ENCODE measurements at places on chromosomes 4 and X.

- no peak for DNase-seq
Observed at GRCh38 chr4:2408401-2408958, 10.0 kb downstream of the ZFYVE28 start.

GRCh38 chr4:41285864-41286235 lies 29.1 kb downstream of the UCHL1 start:
- no peak for DNase-seq

DNA sequence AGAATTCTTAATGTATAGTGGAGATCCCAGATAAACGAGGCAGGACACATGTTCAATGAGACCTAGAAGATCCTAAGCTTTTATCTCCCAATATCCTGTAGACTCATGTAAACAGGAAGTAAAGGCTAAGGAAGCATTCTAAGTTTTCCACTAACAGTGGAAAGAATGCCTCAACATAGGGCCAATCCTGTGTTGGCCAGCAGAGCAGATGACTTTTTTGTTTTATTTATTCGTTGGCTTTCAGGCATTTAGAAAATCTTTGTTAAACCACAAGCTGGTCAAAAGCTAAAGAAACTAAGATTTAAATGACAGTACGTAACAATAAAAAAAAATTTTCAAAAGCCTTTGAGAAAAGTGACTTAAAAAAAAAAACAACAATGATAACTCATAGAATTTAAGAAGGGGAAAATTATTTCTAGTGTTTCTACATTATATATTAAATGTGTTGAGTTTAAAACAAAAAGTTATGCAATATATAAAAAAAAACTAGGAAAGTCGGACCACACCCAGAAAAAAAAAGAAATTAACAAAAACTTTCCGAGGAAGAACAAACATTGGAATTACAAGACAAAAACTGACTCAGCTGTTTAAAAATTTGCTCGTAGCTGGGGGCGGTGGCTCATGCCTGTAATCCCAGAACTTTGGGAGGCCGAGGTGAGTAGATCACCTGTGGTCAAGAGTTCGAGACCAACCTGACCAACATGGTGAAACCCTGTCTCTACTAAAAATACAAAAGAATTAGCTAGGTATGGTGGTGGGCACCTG lies 759.3 kb downstream of the FSTL5 start:
- DNase-seq, result no peak

GRCh38 chr4:48247142-48247877 lies 22.3 kb downstream of the TEC start:
- DNase-seq, result no peak

DNA sequence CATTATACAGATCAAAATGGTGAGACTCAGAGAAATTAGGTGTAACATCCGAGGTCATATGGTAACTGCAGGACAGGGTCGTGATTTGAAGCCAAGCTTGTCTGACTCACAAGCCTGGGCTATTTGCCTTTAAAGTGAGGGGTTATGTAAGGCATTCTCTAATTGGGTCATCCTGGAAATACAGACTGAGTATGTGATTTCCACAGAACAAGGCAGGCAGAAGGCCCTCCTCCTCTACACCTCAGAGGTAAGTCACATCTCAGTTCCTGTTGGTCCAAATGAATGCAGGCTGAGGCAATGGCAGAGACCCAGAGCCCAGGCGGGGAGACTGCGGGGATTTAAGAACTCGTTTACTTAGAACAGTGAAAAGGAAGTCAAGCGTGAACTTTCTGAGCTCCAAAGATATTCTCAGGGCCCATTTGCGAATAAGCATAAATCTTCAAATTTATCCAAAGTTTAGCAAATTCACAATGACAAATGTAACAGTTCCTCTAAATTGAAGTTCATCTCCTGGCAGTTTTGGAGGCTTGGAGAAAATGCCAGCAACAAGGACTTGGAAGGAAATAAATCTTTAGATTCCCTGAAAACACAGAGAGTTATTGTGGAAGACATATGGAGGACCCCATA lies 153.3 kb downstream of the LDB2 start:
- no peak for DNase-seq

GRCh38 chrX:34300871-34301270 lies 168.8 kb upstream of the FAM47A start:
- no peak for DNase-seq

DNA sequence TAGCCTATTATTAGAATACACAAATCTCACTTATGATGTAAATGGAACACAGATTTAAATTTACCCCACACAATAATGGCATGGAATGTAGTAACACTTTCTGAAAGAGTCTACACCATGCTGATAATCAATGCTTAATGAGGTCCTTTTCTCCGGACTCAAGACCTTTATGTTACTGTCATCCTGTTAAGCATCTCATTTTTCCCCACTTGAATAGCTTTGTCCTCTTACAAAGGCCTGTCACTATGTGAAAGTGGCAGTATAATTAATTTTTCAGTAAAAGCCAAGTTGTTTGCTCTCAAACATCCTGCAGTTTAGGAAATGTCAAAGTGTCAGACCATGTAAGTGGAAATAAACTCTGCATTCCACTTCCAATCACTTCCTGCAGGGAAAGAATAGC lies 96.4 kb downstream of the GPC3 start:
- no peak for DNase-seq

DNA sequence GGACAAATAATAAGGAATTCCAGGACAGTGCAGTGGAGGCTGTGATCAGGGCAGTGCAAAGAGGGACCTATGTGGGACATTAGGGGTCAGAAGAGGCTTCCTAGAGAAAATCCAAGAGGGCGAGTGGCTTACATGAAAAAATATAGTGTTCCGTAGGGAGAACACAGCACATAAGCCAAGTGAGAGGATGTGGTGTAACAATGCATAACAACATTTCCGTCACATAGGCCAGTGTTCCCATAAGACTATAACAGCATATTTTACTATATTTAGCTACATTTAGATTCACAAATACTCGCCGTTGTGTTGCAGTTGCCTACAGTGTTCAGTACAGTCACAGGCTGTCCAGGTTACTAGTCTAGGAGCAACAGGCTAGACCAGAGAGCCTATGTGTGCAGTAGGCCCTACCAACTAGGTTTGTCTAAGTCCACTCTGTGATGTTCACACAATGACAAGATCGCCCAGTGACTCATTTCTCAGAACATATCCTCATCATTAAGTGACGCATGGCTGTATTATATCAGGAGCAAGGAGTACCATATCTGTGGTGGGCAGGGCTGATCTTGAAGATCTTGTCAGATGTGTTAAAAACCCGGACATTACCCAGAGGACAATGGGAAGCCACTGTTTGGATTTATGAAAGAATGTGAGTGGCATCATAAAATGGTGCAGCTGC lies 74.0 kb upstream of the TBL1X start:
- no peak for DNase-seq

GRCh38 chr4:86319390-86319789 lies 40.5 kb downstream of the MAPK10 start:
- no peak for DNase-seq

GRCh38 chr4:132001542-132001941 lies 1147.6 kb upstream of the PCDH10 start:
- no peak for DNase-seq

- DNase-seq, result no peak
Observed at GRCh38 chr4:140736669-140737343, 19.4 kb downstream of the TBC1D9 start.

GRCh38 chr4:165450871-165451270 lies 72.1 kb downstream of the CPE start:
- DNase-seq, result no peak

- DNase-seq, result no peak
Observed at GRCh38 chr4:124118061-124118460, 594.5 kb downstream of the ANKRD50 start.

DNA sequence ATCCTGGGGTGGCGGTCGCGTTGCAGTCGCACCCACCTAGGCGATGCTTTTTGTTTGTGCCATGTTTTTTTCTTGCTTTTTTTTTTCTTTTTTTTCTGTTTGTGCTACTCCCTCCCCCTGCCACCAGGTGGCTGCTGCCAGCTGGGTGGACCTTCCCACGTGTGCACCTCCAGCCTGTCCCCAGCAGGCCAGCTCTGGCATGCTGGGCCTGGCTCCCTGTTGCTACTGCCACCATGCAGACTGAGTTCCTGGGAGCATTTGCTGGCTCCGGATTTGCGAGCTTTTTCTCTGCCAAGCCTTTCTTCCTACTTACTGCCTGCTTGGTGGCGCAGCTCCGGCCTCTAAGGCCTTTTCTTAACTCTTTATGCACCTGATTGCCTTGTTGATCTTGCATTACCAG lies 161.2 kb upstream of the WDFY3 start:
- peak; percentile 22 for DNase-seq

GRCh38 chr4:22802876-22803275 lies 110.1 kb downstream of the GBA3 start:
- DNase-seq, result no peak

- DNase-seq, result no peak
Observed at GRCh38 chr4:30295652-30296051, 424.5 kb upstream of the PCDH7 start.

- no peak for DNase-seq
Observed at GRCh38 chr4:153950100-153950979, 161.5 kb upstream of the SFRP2 start.

- DNase-seq, result no peak
Observed at GRCh38 chrX:24380262-24381187, 20.1 kb downstream of the SUPT20HL1 start.

DNA sequence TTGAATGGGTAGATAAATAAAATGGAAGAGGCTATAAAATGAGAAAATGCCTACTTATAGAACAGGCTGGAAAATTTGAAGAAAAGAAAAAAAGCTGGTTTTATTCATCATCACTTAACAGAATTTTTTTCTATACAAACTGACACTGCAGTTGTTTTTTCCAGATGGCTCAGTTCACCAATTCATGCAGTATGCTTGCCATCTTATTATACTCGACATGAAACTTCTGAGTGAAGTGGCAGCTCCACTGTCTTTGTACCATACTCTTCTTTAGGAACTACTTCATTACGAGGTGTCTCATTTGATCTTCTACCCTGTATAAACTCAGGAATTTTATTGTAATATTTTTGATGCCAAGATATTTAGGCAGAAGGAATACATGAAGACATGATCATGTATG lies 153.0 kb downstream of the KDM6A start:
- DNase-seq, result no peak

DNA sequence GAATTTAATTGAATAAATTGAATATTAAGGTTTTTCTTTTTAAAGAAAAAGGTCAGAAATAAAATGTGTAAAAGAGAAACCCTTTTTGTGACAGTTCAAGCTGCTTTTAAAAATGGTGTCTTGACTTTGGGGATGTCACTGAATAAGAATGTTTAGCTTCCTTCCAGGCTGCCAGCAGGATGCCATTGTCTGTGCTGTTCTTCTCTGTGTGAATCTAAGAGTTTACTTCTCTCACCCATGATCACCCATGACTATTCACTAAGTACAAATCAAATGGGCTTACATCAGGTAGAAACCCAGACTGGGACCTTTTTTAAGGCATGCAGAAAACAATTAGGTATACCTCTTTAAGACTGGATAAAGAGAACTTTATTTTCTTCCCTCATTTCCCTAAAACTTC lies 115.3 kb downstream of the DACH2 start:
- DNase-seq, result no peak

DNA sequence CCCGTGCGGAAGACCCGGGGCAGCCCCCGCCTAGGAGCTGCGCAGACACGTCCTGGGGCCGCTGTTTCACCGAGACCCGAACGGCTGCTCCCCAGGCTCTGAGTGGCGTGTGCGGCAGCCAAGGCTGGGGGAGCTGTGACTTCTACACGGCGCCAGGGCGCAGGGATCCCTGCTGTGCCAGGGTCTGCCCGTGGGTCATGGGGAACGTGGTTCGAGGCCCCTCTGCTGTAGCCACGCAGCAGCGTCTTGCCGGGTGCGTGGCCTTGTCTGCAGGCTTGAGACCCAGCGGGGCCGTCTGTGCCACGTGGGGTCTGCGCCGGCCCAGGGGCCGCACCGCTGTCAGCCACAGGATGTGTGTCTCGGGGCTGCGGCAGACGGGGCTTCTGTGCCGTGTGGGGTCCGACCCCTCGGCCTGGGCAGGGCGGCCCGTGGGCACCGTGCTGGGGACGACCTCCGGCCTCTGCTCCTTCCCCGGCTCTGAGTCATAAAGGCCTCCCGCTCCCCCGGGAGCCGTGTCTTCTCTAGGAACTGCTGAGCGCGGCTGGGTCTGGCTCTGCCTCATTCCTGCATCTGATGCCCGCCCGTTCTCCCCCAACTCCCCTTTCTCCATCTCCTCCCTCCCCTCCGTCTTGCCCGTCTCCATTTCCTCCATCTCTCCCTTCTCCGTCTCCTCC lies 12.7 kb upstream of the GTPBP6 start:
- DNase-seq, result no peak

GRCh38 chr4:187010052-187010451 lies 286.4 kb upstream of the FAT1 start:
- DNase-seq, result no peak

DNA sequence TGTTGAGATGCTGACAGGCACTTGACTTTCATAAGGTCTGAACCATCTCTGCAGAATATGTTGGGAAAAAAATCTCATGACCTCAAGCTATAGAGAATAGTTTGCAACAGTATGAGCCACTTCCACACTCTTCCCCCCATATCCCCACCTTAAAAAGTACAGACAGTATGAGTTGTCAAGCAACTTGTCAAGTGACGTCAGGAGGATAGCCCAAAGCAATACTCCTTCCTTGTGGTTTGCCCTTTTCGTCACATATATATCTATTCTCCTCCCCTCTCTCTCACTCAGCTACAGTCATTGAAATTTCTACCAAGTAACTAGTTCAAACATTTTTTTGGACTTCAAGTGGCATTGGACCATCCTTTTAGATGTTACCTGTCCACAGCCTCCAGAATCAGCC lies 67.7 kb downstream of the MCF2 start:
- no peak for DNase-seq

GRCh38 chr4:58456727-58457384 lies 1346.7 kb upstream of the IGFBP7 start:
- DNase-seq, result no peak

- DNase-seq, result no peak
Observed at GRCh38 chr4:18937080-18937479, 915.5 kb upstream of the LCORL start.

GRCh38 chr4:64385220-64385619 lies 24.0 kb downstream of the TECRL start:
- no peak for DNase-seq

DNA sequence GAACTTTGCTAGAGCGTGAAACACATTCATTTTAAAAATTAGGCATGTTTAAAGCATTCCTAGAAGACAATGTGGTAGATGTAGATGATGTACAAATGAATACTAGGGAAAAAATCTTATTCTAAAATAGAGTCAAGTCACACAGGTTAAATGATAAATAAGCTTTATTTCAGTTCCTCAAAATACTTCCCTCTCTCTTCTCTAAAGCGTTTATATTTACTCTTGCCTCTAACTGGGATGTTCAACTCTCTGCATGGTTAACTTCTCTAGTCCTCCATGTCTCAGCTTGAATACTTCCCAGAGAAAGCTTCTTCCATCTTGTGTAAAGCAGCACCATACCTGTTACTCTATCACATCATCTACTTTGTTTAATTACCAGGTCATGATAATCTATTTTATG lies 30.9 kb upstream of the GLRA3 start:
- DNase-seq, result no peak

GRCh38 chr4:125838924-125839323 lies 524.2 kb downstream of the FAT4 start:
- DNase-seq, result no peak

DNA sequence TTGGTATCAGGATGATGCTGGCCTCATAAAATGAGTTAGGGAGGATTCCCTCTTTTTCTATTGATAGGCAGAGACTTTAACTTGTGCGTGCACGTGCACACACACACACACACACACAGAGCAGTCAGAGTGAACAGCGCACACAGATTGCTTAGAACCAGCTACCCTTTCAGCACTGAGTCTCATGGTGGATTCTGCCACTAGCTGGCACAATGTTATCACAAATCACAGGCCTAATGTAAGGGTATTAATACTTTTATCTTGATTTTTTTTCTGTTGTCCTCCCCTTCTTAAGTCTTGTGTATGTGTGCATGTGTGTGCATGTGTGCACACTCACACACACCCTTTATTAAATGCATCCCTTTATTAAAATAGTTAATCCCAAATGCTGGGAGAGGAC lies 53.2 kb downstream of the HADH start:
- no peak for DNase-seq
